Vagina (tissue), 2 donors: ENCODE measurements at places on chromosomes 1 and 21. TPM values are rescaled to one million over a fixed set of nuclear protein-coding genes. Genes with fewer than 3 reads are reported as not detected.

- H3K36me3 ChIP-seq, result no peaks in the 10 kb centered on the region
- H3K4me1 ChIP-seq, result no peaks in the 10 kb centered on the region
These were observed 229.6 kb upstream of the AJAP1 start for GRCh38 chr1:4424766-4425165.

GRCh38 chr21:28790335-28790734 lies 202.3 kb downstream of the LTN1 start:
- no peak overlapping the region for H3K4me3 ChIP-seq
- H3K4me1 ChIP-seq, result no peaks in the 10 kb centered on the region
- H3K36me3 ChIP-seq, result no peaks in the 10 kb centered on the region
- no peaks in the 10 kb centered on the region for H3K27me3 ChIP-seq
- H3K27ac ChIP-seq, result no peak overlapping the region

GRCh38 chr1:37995751-37996345 lies 6.0 kb upstream of the SF3A3 start:
- peak overlapping the region; percentile 93 for H3K27ac ChIP-seq
- no peaks in the 10 kb centered on the region for H3K36me3 ChIP-seq
- H3K4me3 ChIP-seq, result peak overlapping the region; percentile 54
- H3K27me3 ChIP-seq, result no peaks in the 10 kb centered on the region

- no peaks in the 10 kb centered on the region for H3K27me3 ChIP-seq
- H3K36me3 ChIP-seq, result no peaks in the 10 kb centered on the region
- peak overlapping the region; percentile 92 for H3K27ac ChIP-seq
- peak overlapping the region; percentile 83 for H3K4me3 ChIP-seq
- no peak for DNase-seq
- peaks cover 44% of the 10 kb centered on the region for H3K4me1 ChIP-seq
These were observed 1.4 kb downstream of the DESI2 start for GRCh38 chr1:244654108-244655038.

The TTC24 gene
- not detected for total RNA-seq

- no peaks in the 10 kb centered on the region for H3K27me3 ChIP-seq
- no peak for DNase-seq
- H3K4me1 ChIP-seq, result peaks cover 57% of the 10 kb centered on the region
- H3K4me3 ChIP-seq, result peak overlapping the region; percentile 79
- H3K27ac ChIP-seq, result peak overlapping the region; percentile 99
These were observed 1.7 kb downstream of the EGLN1 start for GRCh38 chr1:231420299-231420958.

The THEM5 gene
- 0.98 TPM for total RNA-seq

The ESRRG gene
- total RNA-seq, result 0.98 TPM

The PPIAL4G gene
- not detected for total RNA-seq

DNA sequence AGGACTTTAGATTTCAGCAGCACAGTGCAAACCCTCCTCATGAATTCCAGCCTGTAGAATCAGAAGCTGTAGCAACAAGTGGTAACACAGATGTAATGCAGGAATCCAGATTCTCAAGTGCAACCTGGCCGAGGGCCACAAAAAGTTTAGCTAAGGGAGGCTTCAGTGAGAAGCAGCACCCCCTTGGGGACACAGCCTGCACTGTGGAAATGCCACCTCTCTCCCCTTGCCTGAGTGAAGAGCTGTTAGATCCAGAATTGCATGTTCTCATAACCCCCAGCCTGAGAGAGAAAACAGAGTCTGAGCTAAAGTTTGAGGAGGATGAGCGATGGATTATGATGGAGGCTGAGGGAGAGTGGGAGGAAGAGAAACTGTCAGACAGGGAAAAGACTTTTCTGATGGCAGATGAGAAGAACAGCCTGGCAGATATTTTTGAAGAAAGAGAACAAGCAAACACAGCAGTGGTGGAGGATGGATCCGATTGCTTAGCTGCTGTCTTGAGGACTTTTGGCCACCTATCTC lies 80.5 kb upstream of the BMP8A start:
- DNase-seq, result no peak
- H3K36me3 ChIP-seq, result no peaks in the 10 kb centered on the region
- H3K27me3 ChIP-seq, result no peaks in the 10 kb centered on the region
- peaks cover 77% of the 10 kb centered on the region for H3K4me1 ChIP-seq
- H3K4me3 ChIP-seq, result no peak overlapping the region
- peak overlapping the region; percentile 43 for H3K27ac ChIP-seq
